ENCODE measurements at places on chromosomes 5 and 9.

DNA sequence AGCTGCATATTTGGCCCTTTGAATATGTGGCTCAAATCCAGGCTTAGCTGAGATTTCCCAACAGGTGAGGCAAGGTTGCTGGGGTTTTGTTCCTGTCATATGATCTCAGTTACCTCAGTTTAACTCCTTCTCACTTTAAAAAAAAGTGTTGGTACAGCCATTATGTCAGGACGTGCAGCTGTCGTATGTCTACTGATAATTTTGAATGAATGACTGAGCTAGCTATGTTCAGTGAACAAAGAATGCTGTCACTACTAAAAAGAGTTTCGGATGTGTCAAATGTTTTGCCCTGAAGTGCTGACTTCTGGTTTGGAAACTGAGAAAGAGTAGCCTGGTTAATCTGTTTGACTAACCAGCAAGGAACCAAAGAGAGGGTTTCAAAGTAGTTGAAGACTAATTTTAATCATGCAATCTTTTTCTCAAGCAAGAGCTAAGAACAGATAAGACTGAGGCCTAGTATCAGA lies 106.3 kb upstream of the NR3C1 start:
- no peak for DNase-seq

DNA sequence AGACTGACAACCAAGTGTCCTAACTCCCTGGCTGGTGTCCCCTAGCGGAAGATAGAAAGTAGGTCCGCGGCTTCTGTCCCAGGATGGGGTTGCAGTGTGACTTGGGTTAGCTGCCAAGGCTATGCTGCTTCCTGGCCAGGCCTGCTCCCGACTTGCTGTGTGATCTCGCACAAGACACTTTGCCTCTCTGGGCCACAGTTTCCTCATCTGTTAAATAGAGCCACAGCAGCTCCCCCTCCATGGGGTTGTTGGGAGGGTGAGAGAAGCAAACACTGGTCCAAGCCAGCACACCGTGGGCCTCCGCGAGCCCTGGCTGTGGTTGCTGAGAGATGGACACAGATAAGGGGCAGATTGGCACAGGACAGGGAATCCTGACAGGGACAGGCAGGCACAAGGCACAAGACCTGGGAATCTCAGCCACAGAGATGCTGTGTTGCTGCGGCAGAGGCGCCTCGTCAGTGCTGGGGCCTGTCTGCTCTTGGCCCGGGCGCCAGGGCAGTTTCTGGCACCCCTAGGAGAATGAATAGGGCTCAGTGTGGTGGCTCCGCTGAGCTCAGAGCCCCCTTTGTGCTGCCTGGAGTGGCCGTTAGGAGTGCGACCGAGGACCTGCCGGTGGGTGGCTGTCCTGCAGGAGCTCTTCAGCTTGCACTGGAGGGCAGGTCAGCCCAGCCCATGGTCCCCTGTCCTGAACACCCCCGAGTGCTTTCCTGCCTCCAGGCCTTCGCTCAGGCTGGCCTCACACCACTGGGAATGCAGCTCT lies 1.8 kb upstream of the SH2D3C start:
- no peak for DNase-seq

DNA sequence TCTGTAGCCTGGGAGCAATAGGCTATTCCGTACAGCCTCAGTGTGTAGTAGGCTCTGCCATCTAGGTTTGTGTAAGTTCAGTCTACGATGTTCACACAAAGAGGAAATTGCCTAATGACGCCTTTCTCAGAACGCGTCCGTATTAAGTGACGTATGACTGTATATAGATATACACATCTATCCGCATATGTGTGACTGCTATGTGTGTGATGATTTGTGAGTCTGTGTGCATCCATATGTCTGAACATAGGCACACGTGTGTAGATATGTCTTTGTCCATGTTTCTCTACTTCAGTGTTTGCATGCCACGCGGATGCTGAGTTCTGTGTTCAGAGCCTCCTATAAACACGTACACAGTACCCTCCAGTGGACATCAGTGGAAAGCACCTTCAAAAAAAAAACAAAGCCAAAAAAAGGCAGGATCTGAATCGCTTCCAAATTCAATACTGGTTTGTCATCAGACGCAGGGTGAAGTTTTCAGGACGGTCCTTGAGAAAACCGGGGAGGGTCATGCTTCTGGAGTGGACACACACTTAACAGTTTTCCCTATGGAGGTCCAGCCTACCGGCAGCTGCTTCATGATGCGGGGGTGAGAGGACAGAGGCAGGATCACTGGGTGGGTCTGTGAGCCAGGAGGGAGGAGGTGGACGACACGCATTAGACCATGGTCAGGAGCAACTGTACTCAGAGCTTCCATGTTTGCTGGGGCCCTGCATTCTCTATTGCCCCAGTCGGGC lies 29.5 kb upstream of the ALDH1B1 start:
- no peak for DNase-seq

DNA sequence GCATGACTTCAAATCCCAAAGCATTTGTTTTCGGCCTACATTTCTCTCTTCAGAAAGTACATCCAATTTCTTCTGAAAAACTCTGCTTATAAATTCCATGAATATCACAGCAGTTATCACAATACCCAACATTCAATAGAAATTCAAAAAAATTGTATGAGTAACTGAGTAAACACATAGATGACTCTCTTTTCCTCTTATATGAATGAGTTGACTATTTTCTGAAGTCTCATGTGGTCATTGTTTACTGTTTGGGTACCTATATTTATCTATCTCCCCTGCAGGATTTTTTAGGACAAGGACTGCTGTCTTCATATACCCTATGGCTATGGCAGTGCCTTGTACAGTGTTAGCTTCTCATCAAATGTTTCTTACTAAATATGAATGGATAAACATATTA lies 157.1 kb downstream of the HTR1A start:
- no peak for DNase-seq

- no peak for DNase-seq
Measured at GRCh38 chr5:80701597-80701996, 46.8 kb upstream of the DHFR start.

GRCh38 chr5:91225848-91226686 lies 157.1 kb downstream of the ARRDC3 start:
- DNase-seq = peak; percentile 51

GRCh38 chr5:130333089-130333488 lies 428.8 kb downstream of the CHSY3 start:
- DNase-seq = no peak

GRCh38 chr5:65199993-65200675 lies 281.6 kb downstream of the ADAMTS6 start:
- no peak for DNase-seq

DNA sequence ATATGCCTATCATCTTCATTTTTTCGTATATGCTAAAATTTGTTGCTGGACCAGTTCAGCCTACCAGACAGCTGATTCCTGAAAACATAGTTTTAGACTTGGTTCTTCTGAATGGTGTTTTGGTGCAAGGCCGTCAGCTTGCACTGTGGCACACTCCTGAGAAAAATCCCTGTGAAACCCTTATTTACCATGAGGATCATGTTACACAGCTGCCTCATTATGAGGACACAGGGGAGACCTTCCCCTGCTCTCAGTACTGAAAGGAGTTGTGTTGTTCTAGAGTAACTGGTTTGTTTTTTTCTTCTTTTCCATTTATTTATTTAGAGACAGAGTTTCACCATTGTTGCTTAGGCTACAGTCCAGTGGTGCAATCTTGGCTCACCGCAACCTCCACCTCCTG lies 37.6 kb downstream of the MAST4 start:
- DNase-seq = no peak

- no peak for DNase-seq
Measured at GRCh38 chr5:119315516-119315949, 40.3 kb upstream of the TNFAIP8 start.

GRCh38 chr5:82885627-82886389 lies 191.4 kb downstream of the TMEM167A start:
- no peak for DNase-seq

DNA sequence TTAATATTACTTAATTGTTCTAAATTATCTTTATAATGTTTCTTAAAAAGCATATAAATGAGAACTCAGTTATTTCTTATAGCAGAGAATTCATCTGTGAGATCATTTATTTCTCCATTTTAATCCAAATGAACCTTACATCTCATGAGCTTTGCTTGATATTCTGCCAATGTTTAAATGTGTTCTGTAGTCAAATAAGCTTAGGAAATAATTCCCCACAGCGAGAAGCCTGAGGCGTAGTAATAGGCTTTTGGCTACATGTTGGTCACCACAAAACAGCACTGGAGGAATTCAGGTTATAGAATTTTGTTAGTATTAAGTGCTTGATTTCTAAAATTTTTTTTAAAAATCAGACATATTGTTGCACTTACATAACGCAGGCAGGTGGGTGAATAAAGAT lies 585.3 kb upstream of the RORB start:
- no peak for DNase-seq

DNA sequence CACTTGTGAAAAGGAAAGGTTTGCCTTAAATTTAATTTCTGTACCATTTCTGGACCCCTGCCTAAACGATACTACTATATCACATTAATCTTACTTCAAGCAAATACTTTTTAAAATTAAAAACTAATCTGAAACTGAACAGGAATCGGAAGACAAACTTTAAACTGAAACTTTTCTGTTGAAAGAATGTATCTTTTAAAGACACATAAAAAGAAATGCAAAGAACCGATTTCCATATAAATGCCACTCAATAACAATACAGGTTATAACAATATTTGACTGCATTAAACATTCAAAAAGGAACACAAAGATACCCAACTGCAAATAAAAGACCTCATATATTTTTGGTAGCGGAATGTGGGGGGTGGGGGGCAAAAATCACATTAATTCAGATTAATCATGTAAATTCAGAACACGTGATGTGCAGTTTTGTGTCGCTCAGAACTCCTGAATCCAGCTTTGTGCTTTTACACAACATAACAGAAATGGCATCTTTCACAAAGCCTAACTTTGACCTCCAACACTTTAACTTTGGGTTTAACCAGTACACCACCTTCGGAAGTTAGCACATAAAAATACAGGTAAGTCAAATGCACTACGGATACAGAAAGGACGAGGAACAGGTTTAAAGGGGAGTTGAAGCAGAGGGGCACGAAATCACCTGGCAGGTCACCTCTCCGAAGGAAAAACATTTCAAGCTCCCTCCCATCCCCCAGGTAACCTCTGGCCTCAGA lies 925 bp downstream of the LIFR start:
- DNase-seq = no peak

GRCh38 chr5:177320879-177321278 lies 9.2 kb upstream of the MXD3 start:
- DNase-seq = no peak

GRCh38 chr5:177427211-177427822 lies 841 bp downstream of the GRK6 start:
- DNase-seq = no peak

DNA sequence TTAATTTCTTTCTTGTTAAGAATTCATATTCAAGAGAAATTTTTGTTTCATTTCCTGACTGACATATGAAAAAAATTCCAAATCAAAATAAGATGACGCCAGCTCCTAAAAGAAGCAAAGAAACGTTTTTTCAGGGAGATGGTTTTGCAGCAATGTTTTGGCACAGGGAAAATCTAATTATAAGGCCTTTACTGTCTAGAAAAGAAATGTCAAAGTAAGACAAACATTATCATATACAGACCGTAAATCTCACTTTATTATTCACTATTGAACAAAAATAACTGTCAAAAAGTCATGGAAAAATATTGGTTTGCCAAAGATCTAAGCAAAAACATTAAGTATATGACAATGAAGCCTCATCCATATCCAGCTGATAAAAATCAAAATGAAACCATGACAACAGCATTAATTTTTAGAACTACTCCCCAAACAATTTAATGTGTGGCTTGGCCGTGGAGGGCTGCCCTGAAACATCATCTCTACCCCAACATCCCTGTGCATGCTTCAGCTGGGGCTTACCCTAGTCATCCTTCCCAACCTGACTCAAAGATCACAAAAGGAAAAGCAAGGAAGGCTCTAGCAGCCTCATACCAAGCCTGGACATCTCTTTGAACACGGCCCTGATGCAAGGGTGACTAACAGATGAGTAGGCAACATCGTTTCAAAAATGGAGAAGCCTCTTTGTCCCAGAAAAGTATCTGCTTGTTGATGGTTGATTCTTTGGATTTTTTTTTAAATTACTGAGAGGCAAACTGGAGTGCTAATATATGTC lies 95.6 kb downstream of the ARSB start:
- DNase-seq = no peak

DNA sequence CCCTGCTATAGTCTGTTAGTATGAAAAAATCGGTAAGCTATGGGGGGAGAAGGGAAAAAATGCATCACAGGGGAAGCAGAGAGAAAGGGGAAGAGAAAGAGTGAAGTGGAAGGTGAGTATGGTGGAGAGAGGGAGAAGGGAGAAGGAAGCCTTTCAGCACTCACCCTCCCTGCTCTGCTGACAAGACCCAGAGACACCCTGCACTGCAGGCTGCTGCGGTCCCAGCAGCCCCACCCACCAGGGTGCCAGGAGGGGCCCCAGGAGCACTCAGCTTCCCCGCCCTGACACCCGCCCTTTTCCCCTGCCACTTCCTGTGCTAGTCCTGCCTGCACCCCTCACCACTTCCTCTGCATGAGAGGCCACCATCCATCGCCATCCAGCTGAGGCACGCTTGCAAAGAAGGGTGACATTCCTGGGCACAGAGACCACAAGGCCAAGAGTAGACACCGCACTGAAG lies 12.7 kb downstream of the STK10 start:
- DNase-seq = peak; percentile 93

GRCh38 chr5:42614509-42614908 lies 142.1 kb upstream of the CCDC152 start:
- DNase-seq = no peak

DNA sequence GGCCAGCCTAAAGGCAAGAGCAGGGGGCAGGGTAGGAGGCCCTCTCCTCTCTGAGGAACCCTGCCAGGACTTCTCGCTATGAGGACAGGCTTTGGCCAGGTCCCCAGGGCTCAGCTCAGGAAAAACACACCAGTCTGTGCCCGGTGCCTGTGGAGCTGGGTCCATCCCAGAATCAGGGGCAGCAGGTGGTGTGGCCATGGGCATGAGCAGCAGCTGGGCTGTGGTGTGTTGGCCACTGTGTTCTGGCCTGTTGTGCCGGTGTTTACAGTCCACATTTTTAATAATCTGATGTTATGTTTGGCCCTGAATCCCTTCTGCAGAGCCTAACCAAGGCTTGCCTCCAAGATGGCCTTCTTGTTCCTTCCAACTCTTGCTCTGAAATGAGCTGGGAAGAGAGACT lies 77.0 kb downstream of the FGF18 start:
- DNase-seq = no peak

DNA sequence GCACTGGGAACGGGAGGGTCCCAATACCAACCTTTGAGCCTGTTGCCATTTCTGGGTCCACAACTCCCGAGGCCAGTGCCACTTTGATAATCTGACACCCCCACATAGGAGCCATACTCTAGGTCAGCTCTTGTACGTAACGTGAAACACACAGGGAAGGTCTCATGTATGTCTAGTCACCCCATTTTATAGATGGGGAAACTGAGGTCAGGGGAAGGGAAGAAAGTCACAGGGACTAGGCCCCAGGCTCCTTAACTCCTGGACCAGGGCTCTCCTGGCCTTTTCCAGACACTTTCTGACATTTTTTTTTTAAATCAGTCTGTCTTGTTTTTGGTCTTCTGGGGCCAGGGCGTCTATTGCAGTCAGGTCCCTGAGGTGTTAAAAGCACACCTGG lies 80.3 kb upstream of the SLC25A51 start:
- DNase-seq = no peak

GRCh38 chr5:102863764-102864560 lies 108.9 kb downstream of the PAM start:
- no peak for DNase-seq

GRCh38 chr5:136594416-136594815 lies 229.1 kb upstream of the TRPC7 start:
- no peak for DNase-seq

GRCh38 chr5:127564002-127564769 lies 46.7 kb downstream of the PRRC1 start:
- no peak for DNase-seq
